Mesenteric fat pad (tissue), 1 donor: ENCODE measurements at places on chromosomes 1 and 21.

- no peak for DNase-seq
Measured at GRCh38 chr1:7500381-7501083, 270.6 kb upstream of the VAMP3 start.

DNA sequence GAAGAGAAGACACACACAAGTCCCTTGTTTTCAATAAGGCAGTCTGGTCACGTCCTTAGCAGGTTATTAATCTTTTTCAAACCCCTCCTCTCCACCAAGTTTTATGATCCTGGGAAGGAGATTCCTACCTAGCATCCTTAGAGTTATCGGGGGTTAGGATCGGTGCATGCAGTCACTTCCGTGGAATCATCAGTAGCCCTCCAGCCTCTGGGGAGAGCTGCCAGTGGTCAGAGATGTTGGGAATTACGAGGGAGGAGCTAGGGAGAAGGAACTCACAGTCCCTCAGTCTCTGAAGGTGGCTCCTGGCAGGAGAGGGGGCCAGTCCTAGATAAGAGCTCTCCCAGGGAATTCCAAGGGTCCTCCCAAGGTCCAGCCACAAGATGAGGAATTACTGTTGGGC is 57.7 kb upstream of the ATP5PO start:
- no peak for DNase-seq

- no peak for DNase-seq
Measured at GRCh38 chr1:28984311-28984684, 69.9 kb downstream of the EPB41 start.

GRCh38 chr1:174872615-174873058 is 127.1 kb upstream of the CACYBP start:
- no peak for DNase-seq

- no peak for DNase-seq
Measured at GRCh38 chr1:68015971-68016370, 34.5 kb downstream of the DIRAS3 start.

DNA sequence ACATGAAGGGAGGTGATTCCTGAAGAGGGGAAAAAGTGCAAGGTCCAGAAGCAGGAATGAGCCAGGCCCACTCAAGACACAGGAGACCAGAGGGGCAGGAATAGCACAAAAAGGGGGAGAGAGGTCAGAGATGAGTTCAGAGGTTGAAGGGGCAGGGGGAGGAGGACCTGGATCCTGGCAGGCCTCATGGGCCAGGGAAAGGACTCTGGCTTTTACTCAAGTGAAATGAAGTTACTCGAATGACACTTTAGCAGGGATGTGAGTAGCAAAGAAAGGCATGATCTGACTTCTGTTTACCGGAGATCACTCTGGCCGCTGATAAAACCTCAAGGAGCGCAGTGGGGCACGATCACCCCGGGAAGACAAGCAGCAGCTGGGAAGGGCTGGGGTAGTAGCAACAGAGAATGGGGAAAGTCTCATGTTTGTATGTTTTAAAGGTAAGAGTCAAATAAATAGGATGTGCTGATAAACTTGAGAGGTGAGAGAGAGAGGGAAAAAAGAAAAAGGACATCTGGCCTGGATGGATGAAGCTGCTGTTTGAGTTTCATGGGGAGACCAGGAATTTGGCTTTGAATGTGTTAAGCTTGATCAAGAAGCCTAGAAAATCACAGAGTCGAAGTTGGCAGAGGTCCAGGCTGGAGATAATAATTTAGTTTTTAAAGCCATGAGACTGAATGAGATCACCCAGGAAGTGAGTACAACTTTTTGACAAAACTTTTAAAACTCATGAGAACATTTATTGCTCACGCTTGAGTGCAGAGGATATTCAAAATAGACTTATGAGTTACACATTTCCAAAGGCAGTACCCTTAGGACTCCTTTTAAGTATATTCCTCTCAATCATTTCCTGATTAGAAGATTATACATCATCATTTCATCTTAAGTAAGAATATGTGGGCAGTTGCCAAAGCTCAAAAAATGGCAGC is 156.0 kb downstream of the RERE start:
- no peak for DNase-seq

DNA sequence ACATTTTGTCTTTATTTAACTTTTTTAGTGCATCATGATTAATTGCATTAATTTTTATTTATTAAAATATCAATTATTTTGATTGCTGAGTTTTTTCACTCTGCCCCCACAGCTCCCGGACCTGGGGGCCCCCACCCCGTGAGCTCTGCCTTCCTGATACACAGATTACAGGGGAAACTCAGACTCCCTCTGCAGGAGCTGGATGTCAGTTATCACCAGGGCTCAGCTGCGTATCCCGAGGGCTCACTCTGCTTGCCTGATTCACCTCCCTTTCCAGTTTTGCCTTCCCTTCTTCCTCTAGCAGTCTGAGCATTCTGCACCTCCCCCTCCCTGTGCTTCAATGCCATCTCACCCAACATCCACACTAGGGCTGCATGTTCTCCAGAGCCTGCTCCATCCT is 98.2 kb downstream of the ATP1A1 start:
- DNase-seq = no peak

DNA sequence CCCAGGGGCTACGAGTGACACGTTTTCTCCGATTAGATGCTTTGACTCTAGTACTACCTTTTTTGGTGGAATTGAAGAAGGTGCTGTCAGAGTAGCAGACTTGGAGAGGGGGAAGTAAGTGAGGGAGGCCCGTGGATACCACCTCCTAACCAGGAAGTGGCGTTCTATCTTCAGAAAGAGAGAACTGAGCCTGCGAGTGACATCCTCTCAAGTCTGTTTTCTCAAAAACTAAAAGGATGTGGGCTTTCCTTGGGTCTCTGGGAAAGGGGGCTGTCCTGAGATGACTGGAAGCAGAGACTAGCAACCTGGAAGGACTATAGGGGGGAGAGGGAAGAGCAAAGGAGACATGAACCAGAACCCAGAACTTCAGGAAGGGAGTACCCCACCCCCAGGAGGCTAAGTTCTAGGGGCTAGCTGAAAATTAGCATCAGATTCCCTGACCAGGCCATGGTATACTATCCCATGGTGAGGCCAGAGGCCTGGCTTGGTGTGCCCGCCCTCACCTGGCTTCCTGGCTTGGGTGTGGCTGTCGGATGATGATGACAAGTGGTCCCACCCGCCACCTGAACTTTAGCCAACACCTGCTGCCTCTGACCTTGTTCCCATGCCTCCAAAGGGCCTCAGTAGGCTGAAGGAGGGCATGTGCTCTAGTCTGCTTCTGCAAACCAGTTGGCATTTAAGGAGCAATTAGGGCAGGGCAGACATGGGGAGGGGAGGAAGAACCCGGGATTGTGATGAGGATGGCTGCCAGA is 49.1 kb downstream of the ATP2B4 start:
- no peak for DNase-seq

DNA sequence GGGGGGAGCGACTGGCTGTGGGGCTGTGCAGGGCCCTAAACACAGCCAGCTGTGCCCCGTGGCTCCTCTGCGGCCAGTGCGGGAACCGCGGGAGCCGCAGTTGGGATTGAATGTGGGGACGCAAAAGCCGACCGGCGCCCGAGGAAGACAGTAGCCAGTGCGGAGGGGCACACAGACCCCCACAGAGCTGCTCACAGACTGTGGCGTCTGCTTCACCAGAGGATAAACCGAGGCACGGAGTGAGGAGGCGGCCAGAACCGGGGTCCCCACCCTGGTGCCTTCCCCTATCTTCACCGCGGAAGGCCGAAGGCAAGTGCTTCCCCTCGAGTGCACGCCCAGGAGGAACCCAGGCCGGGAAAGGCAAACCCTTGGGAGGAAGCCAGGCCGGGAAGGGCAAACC is 8.7 kb upstream of the TMEM52 start:
- no peak for DNase-seq

GRCh38 chr1:174788981-174789380 is 210.8 kb upstream of the CACYBP start:
- no peak for DNase-seq

DNA sequence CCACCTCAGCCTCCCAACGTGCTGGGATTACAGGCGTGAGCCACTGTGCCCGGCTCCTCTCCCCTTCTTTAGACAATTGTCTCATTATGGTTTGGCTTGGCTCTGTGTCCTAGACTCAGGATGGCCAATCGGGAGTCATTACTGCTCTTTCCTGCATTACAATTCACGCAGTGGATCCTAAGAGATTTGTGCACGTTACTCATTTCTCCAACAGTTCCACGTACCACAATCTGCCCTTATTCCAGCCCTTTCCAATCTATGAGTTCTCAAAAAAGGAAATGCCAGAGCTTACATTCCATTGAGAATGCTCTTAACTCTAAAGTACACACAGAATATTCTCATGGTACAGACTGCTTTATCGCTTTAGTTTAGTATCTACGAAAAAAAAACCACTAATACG is 357.0 kb downstream of the GPATCH2 start:
- no peak for DNase-seq

DNA sequence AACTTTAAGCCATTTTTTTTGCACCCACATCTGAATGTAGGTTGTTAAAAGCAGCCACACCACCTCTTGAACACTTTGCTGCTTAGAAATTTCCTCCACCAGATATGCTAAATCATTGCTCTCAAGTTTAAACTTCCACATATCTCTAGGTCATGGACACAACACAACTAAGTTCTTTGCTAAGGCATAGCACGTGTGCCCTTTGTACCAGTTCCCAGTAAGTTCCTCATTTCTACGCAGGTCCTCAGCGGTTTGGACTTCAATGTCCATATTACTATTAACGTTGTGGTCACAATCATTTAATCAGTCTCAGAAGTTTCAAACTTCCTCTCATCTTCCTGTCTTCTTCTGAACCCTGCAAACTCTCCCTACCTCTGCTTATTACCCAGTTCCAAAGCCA is 661.6 kb upstream of the PKN2 start:
- no peak for DNase-seq

- no peak for DNase-seq
Measured at GRCh38 chr21:31493350-31493880, 149.4 kb upstream of the TIAM1 start.

GRCh38 chr21:18369115-18369514 is 34.5 kb downstream of the TMPRSS15 start:
- no peak for DNase-seq

DNA sequence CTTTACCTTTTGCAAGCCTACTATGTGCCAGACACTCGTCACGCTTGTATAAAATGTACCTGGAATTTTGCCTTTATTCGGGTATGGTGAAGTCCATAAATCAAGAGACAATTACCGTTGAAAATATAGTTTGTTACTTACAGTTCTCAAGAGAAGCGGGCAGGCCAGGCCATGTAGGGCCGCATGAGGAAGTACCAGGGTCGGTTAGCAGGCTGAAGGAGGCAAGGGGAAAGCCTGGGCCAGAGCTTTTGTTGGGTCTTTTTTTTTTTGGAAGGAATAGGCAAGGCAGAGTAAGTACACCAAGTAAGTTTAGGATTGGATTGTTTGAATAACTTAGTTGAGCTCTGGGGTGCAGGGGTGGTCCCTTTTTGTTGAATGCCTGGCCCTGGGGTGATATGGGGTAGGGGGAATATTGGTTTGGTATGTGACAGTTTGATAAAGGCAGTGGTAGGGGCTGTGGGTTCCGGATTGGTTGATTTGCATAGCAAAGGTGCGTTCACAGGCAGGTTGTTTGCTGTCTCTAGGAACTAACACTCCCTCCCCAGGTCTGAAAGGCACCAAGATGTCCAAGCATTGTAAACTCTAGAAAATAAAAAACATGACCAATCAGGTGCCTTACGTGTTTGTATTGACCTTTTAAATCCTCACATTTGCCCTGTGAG is 80.7 kb downstream of the KAZN start:
- no peak for DNase-seq

DNA sequence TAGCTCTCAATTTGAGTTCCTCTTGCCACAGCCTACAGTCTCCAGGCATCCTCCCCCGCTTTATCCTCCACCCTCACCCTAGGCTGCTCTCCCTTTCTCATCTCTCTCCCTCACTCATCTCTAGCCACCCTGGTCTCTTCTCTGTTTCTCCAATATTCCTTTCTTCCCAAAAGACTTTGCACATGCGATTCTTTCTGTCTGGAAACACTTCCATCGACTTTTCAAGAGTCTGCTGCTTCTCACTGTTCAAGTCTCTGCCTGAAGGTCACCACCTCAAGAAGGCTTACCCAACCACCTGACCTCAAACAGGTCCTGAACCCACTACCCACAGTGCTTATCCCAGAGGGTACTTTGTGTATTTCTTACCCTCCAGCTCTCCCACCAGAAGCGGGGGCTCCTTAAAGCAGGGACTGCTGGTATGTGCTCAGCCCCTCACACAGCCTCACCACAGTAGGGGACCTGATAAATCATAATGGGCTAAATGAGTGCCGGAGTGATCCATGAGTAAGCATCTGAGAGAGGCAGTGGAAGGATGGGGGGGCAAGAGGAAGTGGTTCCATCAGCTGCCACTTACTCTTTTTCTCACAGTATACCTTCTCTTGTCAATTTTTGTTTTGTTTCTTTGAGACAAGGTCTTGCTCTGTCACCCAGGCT is 14.3 kb upstream of the KRTAP19-8 start:
- DNase-seq = no peak

- DNase-seq = no peak
Measured at GRCh38 chr1:201883266-201883665, 5.4 kb upstream of the SHISA4 start.

- no peak for DNase-seq
Measured at GRCh38 chr1:221334062-221334461, 407.8 kb downstream of the DUSP10 start.

DNA sequence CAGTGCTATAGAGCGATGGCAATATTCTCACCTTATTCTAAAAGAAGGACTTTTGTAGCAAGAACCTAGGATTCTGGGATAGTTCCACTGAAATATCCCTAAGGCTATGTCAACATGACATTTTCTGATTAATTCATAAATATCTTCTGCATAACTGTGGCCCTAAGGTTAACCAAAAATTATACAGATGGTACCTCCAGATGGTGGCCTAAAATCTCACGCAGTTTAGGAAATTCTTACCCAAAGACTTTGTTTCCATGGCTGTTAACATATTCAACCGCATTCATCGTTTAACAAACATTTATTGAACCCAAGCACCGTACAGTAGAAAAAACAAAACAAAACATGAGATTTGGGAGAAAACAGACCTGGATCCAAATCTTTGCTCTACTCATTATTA is 19.1 kb downstream of the NID1 start:
- DNase-seq = no peak

- DNase-seq = no peak
Measured at GRCh38 chr1:218521414-218522169, 176.5 kb downstream of the TGFB2 start.

DNA sequence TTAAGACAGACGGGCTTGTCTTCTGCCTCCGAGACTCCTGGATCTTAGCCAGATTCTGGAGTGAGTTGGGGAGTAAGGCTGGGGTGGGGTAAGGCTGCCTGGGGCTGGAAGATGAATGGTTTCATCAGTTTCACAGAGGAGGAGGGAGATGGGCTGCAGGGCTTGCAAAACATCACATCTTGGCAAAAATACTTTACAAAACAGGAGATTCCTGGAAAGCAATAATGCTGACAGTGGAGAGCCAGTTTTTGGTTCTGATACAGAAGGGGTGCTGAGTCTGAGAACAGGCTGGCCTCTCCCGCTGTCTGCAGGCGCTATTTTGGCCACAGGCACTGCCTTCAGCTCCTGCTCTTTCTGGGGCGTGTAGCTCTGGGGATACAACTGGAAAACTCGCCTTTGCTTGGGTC is 83.4 kb upstream of the KCNE2 start:
- DNase-seq = no peak

DNA sequence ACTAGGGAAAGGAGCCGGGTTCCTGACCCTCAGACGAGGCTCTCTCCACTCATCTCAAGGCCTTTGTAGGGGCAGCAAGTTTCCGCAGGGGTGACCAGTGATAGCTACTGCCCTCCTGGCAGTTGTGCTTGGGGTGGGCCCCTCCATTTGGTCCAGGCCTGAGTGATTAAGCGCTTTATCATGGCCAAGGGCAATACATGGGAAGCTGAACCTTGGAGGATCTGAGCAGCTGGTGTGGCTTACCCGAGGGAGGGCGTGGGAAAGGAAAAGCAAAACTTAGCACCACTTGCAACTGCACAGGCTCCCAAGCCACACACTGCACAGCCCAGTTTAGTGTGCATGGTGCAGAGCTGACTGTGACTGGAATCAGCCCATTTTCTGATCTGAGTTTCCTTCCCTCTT is 47.8 kb downstream of the GADD45A start:
- DNase-seq = no peak
